ENCODE measurements at places on chromosomes 12 and 14. TPM values are rescaled to one million over a fixed set of nuclear protein-coding genes. Genes with fewer than 3 reads are reported as not detected.

DNA sequence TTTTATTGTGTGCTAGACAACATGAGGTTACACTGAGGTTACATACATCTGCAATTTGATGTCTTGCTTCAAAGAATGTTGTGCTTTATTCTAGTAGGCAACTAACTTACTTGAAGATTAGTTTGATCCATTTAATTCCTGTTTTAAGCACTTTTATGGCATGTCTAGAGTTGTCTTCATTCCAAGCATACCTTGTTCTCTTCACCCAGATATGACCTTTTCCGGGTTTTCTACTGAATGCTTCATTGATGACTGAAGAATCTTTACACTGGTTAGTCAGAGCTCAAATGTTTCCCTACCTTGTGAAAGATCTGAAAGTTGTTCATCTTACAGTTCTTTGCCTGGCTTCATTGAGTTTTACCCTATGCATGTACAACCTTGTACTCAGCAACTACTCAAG is 274.0 kb upstream of the KITLG start:
- H3K4me3 ChIP-seq: no peak overlapping the region
- DNase-seq: no peak

- no peak overlapping the region for H3K27ac ChIP-seq
- peaks cover 8% of the 10 kb centered on the region for H3K4me1 ChIP-seq
- DNase-seq: no peak
- no peak overlapping the region for H3K4me3 ChIP-seq
Measured at GRCh38 chr12:88493636-88494035, 86.6 kb downstream of the KITLG start.

DNA sequence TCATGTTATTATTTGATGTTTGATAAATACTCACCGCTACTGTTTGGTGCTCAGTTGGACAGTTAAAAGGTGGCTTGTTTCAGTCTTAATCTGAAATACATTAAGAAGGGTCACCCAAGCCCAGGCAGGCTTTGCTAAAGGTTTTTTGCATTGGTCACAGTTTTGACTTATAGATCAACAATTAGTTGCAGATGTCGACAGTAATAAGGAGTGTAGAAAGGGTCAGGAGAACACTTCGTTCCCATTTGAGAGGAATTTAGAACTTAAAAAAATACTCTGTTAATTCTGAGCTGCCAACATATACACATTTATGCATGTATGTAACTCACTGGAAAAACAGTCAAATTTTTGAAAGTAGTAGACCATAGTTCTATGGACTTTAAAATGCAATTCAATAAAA is 130.3 kb downstream of the TMEM30B start:
- no peaks in the 10 kb centered on the region for H3K27me3 ChIP-seq
- H3K4me3 ChIP-seq: no peak overlapping the region
- no peak for DNase-seq
- H3K36me3 ChIP-seq: no peaks in the 10 kb centered on the region
- H3K4me1 ChIP-seq: peaks cover 20% of the 10 kb centered on the region

- DNase-seq: no peak
- no peak overlapping the region for H3K4me3 ChIP-seq
- H3K27ac ChIP-seq: peak overlapping the region; percentile 2
- no peaks in the 10 kb centered on the region for H3K27me3 ChIP-seq
Measured at GRCh38 chr12:47378907-47379306, 299.1 kb upstream of the AMIGO2 start.

DNA sequence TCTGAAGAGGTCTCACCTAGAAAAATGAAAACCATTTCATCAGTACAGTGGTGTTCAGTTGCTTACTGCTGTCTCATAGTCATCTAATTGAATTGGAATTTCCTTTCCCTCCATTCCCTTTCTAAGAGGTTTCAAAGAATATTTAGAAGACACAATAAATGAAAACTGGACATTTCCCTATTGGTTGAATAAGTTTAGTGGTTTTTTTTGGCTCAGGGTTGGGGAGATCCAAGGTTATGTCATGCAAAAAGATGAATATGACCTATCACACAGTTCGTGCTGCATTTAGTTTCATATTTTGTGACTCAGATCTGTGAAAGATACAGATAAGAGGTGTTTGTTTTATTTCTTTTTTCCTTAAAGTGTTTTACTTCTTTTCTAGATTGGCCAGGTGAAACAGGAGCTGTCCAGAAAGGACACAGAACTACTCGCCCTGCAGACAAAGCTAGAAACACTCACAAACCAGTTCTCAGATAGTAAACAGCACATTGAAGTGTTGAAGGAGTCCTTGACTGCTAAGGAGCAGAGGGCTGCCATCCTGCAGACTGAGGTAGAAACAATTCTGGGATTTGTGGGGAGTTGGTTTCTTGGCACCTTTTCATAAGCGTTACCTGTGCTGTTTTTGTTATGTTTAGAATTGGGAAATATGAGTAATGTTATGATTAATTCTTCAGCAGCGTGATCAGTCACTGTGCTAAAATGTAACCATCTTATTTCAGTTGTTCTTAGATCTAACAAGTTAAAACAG is 124.6 kb downstream of the ERC1 start:
- H3K4me3 ChIP-seq: no peak overlapping the region
- no peaks in the 10 kb centered on the region for H3K36me3 ChIP-seq
- H3K4me1 ChIP-seq: no peaks in the 10 kb centered on the region

DNA sequence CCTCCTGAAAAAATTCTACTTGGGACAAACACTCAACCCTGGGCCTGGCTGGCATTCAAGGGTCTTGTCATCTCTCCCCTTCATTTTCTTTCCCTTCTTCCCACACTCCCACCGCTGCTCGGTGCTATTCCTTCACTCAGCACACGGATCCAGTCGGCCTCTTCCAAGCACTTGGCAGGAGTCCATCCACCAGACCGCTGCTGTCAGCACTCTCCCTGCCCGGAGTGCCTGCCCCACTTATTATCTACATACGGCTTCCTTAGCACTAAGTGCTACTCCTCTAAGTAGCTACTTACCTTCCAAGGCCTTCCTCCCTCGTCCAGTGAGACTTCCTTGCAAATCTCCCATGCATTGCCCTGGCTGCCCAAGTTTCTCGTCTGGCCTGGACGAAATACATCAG is 29.8 kb downstream of the CALM1 start:
- H3K27me3 ChIP-seq: no peaks in the 10 kb centered on the region
- no peak overlapping the region for H3K4me3 ChIP-seq
- H3K27ac ChIP-seq: no peak overlapping the region
- DNase-seq: peak; percentile 59

- no peaks in the 10 kb centered on the region for H3K36me3 ChIP-seq
- no peak overlapping the region for H3K4me3 ChIP-seq
- H3K27me3 ChIP-seq: no peaks in the 10 kb centered on the region
- no peak for DNase-seq
- peaks cover 4% of the 10 kb centered on the region for H3K4me1 ChIP-seq
- no peak overlapping the region for H3K27ac ChIP-seq
Measured at GRCh38 chr12:50642761-50643160, 121.1 kb upstream of the ATF1 start.

DNA sequence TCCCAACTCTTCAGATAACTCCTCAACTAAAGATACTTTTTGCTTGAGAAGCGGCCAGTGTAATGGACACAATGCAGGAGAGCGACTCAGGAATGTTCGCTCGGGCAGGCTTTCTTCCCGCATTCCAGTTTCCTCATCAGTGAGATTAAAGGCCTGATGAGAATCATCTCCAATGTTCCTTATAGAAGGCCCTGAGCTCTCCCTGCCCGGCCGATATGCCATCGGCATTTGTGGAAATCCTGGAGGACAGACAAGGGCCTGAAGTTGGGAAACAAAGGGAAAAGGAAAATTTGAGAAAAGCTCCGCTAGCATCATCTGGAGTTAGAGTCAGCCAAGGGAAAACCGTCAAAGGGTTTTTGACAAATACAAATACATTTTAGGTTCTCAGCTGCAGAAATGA is 38.0 kb upstream of the FOXN3 start:
- no peak overlapping the region for H3K27ac ChIP-seq
- H3K4me3 ChIP-seq: no peak overlapping the region
- no peaks in the 10 kb centered on the region for H3K27me3 ChIP-seq
- DNase-seq: no peak
- peaks cover 14% of the 10 kb centered on the region for H3K4me1 ChIP-seq

GRCh38 chr14:92209141-92209540 is 87.4 kb downstream of the CPSF2 start:
- no peak for DNase-seq
- H3K4me1 ChIP-seq: no peaks in the 10 kb centered on the region
- no peak overlapping the region for H3K27ac ChIP-seq
- no peaks in the 10 kb centered on the region for H3K27me3 ChIP-seq
- no peak overlapping the region for H3K4me3 ChIP-seq

DNA sequence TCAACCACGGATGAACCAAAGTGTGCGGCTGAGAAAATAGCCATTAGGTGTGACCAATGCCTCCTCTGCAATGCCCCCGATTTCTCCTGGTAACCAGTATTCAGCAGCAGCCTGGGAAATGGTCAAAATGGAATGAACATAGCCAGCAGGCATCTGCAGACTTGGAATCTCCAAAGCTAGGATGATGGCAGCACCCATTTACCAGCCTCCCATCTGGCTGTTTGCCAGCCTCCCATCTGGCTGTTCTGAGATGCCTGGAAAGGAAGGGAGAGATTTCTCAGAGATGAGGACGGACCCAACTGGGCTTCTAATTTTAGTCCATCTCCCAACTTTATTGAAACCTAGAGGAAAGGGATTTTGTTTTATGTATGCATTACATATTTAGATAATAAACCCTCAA is 16.2 kb downstream of the CLMN start:
- H3K27ac ChIP-seq: no peak overlapping the region
- no peaks in the 10 kb centered on the region for H3K36me3 ChIP-seq
- DNase-seq: no peak
- H3K4me1 ChIP-seq: peaks cover 35% of the 10 kb centered on the region
- no peaks in the 10 kb centered on the region for H3K27me3 ChIP-seq

DNA sequence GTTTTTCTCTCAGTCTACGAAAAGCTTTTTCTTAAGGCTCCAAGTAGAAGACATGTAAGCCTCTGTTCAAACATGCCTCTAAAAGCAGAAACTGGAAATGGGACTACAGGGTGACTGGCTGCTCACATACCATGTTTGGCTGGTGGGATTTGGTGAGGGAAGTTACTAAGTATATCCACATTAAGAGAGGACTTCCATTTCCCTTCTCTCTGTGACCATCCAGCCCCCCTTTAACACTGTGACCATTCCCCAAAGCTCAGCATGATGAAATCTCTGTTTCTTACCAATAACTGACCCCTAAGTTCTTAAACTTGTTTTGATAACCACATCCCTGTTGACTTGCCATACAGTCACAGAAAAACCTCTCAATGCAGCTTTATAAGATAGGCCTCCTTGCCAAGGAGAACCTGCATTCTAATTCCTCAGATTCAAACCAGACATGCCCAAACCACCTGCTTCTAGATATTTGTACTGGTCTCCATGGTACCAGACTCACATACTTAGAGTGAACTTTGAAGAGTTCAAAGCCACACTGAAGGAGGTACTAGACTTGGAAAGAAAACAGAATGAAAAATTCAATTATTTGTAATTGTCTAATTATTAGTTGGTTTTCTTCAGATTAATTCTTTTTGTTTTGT is 102.2 kb downstream of the VEZT start:
- H3K27ac ChIP-seq: no peak overlapping the region
- no peaks in the 10 kb centered on the region for H3K36me3 ChIP-seq
- H3K4me1 ChIP-seq: peaks cover 12% of the 10 kb centered on the region

GRCh38 chr12:117207675-117208074 is 17.4 kb upstream of the FBXO21 start:
- no peak overlapping the region for H3K27ac ChIP-seq
- no peak overlapping the region for H3K4me3 ChIP-seq
- H3K4me1 ChIP-seq: no peaks in the 10 kb centered on the region
- H3K27me3 ChIP-seq: peaks cover 62% of the 10 kb centered on the region

GRCh38 chr14:65019944-65020566 is 33.4 kb downstream of the FNTB start:
- no peaks in the 10 kb centered on the region for H3K4me1 ChIP-seq
- H3K27ac ChIP-seq: no peak overlapping the region
- DNase-seq: peak; percentile 33
- no peak overlapping the region for H3K4me3 ChIP-seq
- H3K27me3 ChIP-seq: no peaks in the 10 kb centered on the region
- H3K36me3 ChIP-seq: no peaks in the 10 kb centered on the region

GRCh38 chr14:69632164-69632563 is 20.8 kb downstream of the SUSD6 start:
- no peak overlapping the region for H3K4me3 ChIP-seq
- H3K27ac ChIP-seq: peak overlapping the region; percentile 47
- H3K4me1 ChIP-seq: peaks cover 44% of the 10 kb centered on the region
- no peak for DNase-seq
- H3K36me3 ChIP-seq: no peaks in the 10 kb centered on the region

DNA sequence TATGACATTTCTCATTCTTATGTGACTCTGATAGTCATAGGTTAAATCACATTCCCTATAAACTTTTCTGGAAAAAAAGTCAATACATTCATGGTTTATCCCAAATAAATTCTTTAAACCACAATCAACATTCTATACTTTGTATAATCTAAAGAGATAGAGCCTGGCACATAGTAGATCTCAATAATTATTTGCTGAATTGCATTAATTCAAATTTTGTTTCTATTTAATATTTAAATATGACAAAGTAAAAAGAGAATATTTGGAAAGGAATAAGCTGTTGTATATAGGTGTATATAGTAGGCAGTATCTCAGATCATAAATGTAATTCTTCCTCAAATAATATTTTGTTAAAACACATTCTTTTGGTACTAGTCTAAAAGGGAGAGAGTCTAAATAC is 102.2 kb upstream of the USP15 start:
- H3K27ac ChIP-seq: no peak overlapping the region
- no peaks in the 10 kb centered on the region for H3K36me3 ChIP-seq
- H3K27me3 ChIP-seq: no peaks in the 10 kb centered on the region

DNA sequence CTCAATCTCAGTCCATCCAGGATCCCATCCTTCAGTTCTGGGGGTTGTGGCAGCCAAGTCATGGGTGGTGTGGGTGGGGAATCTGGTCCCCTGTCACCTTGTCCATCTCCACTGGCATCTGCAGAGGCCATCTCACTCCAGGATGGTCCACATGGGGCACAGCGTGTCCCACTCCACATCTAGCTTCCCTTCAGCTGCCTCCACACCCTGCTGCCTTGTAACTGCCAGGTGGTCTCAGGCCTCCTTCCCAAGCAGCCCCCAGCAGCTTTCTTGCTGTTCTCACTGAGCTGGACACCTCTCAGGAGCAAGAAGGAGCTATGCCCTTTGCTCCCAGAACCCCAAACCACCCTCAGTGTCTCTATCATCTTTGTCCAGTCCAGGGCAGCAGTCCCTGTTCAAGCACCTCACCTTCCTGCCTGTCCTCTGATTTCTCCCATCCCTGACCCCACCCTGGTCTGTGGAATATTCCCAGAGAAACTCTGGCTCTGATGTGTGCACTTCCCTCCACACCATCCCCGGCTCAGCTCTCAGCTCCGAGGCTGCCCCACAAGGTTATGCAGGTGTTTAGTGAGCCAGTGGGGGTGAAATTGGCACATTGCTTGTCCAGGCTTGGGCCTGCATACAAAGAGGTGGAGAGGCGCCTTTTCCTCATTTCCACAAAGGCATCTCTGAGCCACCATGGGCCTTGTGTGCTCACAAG is 13.7 kb upstream of the DYNC1H1 start:
- no peak overlapping the region for H3K4me3 ChIP-seq
- H3K4me1 ChIP-seq: peaks cover 15% of the 10 kb centered on the region
- no peaks in the 10 kb centered on the region for H3K27me3 ChIP-seq
- H3K27ac ChIP-seq: no peak overlapping the region
- no peaks in the 10 kb centered on the region for H3K36me3 ChIP-seq

- H3K27ac ChIP-seq: no peak overlapping the region
- H3K36me3 ChIP-seq: no peaks in the 10 kb centered on the region
- no peaks in the 10 kb centered on the region for H3K4me1 ChIP-seq
- no peak overlapping the region for H3K4me3 ChIP-seq
- no peaks in the 10 kb centered on the region for H3K27me3 ChIP-seq
- no peak for DNase-seq
Measured at GRCh38 chr12:119225454-119225853, 46.7 kb downstream of the HSPB8 start.

BIN2 gene
- 1.4 TPM for polyA plus RNA-seq

TTC8 gene
- 3.8 TPM for polyA plus RNA-seq

TBX3 gene
- polyA plus RNA-seq: 20.9 TPM

All from heart right ventricle (tissue), 16 donors.